LoVo (cell line): ENCODE measurements at places on chromosomes 4 and X.

DNA sequence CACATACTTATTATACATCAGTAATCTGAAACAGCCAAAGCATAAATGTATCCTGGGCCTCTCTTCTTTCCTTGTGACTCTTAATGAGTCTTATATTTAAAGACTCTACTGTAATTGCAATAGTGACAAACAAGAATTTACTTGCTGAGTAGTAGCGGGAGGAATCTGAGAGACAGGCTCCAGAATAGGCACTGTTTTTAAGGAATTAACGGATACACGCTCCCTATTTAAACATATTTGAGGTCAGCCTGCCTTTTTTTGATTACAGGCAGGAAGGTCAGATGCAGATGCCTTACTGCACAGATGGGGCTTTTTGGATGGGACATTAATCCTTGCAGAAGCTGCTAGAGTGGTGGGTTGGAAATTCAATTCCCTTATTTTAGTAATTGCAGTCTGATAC lies 196.3 kb upstream of the ANXA3 start:
- no peak for DNase-seq

DNA sequence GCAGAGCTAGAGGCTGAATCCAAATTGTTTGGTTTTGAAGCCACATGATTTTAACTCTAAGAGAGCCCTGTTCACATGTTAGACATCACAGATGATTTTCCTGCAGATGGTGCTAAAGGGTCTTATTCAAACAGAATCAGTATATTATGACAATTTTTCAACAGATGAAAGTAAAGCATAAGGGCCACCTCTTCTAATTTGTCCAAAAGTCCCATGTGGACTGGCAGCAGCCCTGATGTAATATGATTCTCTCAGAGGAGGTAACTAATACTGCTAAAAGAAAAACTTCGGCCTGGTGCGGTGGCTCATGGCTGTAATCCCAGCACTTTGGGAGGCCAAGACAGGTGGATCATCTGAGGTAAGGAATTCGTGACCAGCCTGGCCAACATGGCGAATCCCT lies 26.0 kb upstream of the SETD7 start:
- DNase-seq, result no peak

GRCh38 chrX:70336767-70337166 lies 46.9 kb downstream of the KIF4A start:
- DNase-seq, result no peak

GRCh38 chrX:19682712-19683331 lies 167.5 kb upstream of the MAP3K15 start:
- DNase-seq, result no peak

DNA sequence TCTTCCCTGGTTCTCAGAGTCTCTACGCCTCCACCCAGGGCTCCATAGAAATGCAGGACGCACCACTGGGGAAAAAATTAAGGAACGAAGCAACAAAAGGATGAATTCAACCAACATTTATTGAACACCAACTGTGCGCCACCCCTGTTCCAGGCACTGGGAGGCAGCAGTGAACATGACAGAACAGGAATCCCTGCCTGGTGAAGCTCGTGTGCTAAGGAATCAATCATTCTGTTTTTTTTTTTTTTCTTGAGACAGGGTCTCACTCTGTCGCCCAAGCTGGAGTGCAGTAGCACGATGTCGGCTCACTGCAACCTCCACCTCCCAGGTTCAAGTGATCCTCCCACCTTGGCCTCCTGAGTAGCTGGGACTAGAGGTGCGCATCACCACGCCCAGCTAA lies 1.9 kb upstream of the FTSJ1 start:
- DNase-seq, result no peak

DNA sequence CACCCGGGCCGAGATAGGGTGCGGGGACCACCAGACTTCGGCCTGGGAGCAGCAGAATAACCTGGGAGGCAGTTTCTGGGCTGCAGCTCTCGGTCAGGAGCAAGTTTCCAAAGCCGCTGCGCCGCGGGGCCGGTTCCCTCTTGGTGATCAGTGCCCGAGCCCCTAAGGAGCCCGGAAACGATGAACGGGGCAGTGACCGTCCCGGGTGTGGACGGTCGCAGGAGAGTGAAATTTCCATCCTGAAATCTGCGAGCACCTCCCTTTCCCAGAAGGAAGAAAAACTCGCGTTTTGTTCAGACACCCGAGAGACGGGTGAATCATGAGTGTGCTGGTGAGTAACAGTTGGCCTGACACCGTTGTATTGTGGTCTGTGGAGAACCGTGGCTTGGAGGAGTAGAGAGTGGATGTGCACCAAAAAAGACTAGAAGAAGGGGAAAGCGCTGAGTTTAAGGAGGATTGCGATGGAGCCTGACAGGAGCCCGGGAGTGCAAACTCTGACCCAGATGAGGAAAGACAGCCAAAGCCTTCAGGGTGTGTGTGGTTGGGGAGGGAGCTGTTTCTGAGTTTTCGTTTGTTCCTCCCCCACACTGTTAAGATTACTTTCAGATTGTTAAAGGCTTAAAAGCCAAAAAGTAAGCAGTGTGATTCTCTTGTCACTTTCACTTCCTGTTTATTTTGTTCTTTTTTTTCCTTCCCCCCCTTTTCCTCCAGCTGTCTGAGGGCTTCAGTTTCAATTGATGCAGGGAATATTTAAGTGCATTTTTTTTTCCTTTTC lies 828 bp downstream of the MCUB start:
- DNase-seq, result peak; percentile 39

- DNase-seq, result no peak
These were observed 52.2 kb downstream of the EFNB1 start for GRCh38 chrX:68880846-68881552.

GRCh38 chrX:108199691-108200090 lies 108.1 kb downstream of the ATG4A start:
- DNase-seq, result peak; percentile 1

DNA sequence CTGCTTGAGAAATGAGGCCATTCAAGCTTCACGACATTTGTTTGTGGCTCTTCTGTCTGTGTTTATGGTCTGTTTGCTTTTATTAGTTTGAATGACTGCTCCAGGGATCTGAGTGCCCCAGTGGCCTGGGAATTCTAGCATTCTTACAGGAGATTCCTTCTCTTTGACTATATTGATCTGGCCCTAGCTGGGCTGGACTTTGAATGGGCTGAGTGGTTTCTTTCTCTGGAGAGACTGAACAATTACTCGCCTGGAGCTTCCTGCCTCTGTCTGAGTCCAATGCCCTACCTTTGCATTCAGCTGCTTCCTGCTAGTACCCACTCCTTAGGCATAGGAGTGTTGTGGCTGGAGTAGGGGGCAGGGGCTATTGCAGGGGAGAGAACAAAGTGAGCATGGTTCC lies 51.2 kb upstream of the EDA start:
- DNase-seq, result no peak

DNA sequence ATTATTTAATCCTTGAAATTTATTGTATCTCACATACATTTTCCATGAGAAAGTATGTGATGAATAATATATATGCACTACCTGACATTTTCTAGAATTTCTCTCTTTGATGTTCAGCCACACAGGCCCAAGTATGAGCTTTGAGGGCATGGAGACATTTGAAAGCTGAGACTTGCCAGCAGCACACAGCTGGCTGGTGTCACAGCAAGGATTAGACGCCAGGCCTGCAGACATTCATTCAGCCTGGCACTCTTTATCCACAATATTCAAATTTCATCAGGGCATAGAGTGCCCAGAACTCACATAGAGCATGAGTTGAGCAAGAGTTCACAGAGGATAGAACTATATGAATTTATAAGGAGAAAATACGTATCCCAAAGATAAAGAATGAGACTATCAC lies 74.0 kb downstream of the GRIA2 start:
- DNase-seq, result no peak

GRCh38 chr4:42627885-42628646 lies 28.8 kb downstream of the ATP8A1 start:
- no peak for DNase-seq

DNA sequence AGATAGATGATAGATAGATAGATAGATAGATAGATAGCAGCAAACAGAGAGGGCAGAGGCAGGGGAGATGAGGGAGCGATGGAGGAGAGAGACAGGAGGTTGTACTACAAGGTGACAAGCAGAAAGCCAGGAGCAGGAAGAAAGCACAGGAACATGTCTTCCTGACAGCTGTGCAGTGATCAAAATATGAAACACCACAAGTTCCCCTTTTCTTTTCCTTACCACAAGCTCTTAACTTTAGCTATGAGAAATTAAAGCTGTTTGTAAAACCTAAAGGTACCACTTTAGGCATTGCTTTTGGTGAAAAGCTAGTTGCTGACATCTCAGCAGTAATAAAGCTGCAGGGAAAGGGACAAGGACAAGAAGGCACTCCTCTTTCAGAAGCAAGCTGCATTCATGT lies 9.1 kb upstream of the MAGED4B start:
- DNase-seq, result no peak

GRCh38 chr4:19729886-19730651 lies 521.6 kb upstream of the SLIT2 start:
- DNase-seq, result no peak

- DNase-seq, result no peak
These were observed 174.9 kb downstream of the ADAMTS3 start for GRCh38 chr4:72394012-72394663.

- no peak for DNase-seq
These were observed 225.2 kb upstream of the LEF1 start for GRCh38 chr4:108393890-108394472.

DNA sequence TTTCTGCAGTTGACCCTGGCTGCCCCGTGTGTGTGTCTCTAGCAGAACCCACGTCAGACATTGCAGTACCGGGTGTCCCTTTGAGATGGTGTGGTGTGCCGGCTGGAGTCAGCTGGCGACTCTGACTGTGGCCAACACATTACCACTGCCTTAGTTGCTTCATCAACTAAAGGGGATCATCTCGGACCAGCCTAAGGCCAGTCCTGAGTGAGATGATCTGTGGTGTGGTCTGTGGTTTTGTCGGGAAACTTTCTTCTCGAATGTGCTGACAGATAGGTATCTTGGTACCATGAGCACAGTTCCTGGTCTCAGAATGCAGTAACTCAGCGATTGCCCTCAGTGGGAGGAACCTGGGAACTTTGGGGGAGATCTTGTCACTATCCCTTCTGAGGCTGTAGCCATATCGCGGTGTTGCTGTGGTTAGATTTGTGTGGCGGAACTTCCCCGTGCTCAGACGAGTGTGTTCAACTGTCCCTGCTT lies 15.8 kb downstream of the TBC1D14 start:
- no peak for DNase-seq

- DNase-seq, result peak; percentile 28
These were observed 100.2 kb upstream of the IL13RA1 start for GRCh38 chrX:118627084-118627758.

DNA sequence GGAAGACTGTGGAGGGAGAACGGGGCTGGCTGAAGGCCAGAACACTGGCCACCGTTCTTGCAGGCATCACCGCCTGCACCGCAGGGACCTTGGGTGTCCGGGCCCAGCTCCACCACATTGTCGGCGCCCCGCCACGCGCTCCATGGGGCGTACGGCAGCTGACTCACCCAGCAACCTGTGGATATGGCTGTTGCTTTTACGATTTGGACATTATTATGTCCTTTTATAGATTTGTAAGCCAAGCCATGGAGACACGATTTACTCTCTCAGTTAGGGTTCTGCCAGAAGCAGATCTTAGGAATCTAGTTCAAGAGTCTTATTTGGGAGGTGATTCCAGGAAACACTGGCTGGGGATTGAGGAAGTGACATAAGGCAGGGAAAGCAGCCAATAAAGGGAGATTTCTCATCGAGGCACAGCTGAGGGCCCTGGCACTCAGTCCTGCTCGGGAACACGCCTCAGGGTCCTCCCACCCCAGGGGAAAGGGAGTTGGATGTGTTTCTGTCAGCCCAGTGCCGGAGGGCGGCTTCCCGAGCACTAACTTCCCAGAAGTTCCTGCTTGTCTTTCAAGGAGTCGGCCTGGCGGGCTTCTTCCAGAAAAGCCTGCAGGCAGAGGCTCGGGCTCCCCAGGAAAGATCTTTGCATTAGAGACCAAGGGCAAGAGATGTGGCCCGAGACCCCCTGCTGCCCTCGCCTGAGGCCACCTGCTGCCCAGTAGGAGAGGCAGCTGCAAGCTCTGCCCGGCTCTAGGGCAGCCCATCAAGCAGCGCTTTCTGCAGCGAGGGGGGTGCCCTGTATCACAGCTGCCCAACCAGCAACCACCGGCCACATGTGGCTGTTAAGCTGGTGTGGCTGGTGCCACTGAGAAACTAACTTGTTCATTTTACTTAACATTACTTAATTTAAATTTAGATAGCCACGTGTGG lies 52.9 kb downstream of the CRMP1 start:
- DNase-seq, result no peak

DNA sequence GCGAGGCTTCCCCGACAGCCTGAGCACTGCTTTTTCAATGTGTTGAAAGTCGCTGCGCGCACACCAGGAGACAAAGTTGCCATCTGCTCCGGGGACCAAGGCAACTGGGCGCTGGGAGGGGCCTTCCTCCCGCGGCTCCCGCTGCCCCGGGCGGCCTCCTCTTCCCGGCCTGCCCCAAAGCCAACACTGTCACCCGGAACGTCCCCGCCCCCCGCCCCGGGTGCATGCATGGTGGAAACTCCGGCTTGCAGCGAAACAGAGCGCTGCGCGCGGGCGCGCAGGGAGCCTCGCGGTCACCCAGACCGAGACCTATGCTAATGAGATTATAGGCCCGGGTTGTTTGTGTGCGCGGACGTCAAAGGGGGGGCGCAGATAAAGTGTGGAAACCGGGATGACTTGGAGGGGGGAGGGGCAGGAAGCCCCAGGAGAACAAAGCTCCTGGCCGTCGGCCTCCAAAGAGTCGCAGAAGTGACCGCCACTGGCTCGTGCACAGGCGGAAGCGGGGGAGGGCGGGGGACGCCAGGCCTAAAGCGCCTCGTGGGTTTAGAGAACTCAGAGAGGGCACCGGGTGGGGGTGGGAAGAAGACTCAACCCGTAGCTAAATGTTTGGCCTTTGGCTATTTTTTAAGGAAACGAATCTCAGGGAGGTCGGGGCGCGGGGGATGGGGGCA lies 88.8 kb downstream of the BCOR start:
- DNase-seq, result no peak

DNA sequence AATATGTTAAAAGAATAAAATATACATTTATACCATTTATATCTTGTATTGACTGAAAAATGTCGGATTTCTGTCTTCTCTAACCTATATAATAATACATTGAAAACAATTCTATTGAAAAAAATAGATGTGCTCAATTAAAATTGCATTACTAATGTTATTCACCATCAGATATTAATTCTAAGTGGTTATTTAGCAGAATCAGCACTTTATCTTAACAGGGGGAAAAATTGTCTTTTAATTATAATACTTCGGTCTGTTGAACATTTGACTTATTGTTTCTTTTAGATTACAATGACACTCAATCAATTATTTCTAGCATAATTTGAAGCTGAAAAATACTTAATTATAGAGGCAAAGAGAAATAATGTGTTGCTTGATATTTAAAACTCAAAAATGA lies 220.3 kb downstream of the PABPC4L start:
- DNase-seq, result no peak

- no peak for DNase-seq
These were observed 65.3 kb downstream of the NFKB1 start for GRCh38 chr4:102566426-102566825.

DNA sequence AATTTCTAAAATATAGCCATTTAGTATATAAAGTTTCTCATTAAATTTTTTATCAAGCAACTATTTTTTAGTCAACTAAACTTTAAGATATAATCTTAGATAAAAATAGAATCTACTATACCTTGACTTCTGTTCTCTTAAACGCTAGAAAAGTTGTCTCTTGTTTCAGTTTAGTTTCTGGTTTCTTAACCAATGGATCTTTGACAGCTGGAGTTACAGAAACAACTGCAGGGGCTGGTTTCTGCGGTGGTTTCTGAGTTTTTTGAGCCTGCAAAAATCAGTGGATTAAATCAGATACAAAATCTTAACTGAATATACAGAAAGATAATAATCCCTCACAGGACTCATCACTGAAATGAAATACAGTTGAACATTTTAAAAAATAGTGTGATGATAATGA lies 21.9 kb downstream of the INTS12 start:
- no peak for DNase-seq
